Ascending aorta (tissue), 2 donors: ENCODE measurements at places on chromosomes 2 and 18. TPM values are rescaled to one million over a fixed set of nuclear protein-coding genes. Genes with fewer than 3 reads are reported as not detected.

GRCh38 chr2:194566907-194567660, 1089.9 kb upstream of the SLC39A10 start:
- no peak for DNase-seq

DNA sequence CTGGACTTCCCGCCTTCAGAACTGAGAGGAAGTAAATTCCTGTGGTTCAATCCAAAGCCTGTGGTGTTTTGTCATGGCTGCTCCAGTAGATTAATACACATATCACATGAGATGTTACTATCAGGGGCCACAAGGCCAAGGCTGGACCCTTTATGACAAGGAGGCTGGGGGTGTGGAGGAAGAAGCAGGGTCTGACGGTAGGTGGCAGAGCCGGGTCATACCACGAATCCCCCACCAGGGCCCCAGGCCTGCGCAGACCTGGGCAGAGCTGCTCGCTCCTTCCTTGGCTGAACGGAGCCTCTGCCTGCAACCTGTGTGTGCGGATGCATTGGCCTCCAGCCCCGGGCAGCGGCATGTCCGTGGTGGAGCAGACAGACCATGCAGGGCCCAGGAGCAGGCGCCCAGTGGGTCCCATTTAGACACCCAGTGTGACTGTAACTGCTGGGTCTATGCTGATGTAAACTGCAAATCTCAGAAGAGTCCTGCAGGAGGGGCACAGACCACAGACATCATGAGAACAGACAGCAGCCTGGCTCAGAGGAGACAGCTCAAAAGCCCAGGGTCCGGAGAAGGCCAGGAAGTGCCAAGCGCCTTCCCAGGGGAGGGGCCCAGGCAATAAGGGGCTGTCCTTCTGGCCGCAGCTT, 155.2 kb downstream of the PXDN start:
- no peak for DNase-seq

- no peak for DNase-seq
Measured at GRCh38 chr2:111135910-111136297, 15.2 kb downstream of the BCL2L11 start.

- no peak for DNase-seq
Measured at GRCh38 chr2:44063033-44063432, 67.2 kb upstream of the LRPPRC start.

The ID2 gene
- 752 TPM for total RNA-seq

GRCh38 chr18:79587226-79587741, 92.3 kb upstream of the CTDP1 start:
- no peak for DNase-seq

The OTOS gene
- not detected for total RNA-seq

DNA sequence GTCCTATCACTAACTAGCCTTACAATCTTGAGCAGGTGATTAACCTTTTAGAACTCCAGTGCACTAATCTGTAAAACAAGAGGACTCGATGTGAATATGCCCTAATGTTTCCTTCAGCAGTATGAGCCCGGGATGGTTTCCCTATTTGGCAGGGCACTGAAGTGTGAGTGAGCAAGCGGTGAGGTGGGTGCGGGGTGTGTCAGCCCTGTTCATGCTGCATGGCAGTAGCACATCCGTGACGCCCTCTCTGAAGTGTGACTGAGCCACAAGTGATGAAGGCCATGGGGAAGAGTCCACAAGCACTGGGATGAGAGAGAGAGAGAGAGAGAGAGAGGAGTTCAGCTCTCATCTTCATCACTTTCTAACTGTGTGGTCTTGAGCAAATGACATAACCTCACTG, 168.7 kb downstream of the SETBP1 start:
- DNase-seq: no peak

DNA sequence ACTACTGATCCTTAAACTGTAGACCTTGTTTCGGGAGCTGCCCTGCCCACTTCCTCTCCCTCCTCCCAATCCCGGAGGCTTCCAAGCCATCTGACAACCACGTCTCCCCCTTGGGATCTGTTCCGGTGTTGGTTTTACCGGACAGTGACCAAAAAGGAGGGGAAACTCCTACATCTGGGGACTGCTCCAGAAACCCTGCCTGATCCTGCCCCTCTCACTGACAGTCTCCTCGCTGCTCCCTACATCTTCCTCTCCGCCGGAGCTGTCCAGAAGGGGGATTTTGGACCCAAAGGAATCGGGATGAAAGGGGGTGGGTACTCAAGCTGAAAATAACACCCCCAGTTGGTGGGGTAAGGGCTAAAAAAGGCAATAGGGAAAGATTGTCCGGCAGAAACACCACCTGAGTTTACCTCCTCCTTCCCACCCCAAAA, 1.5 kb downstream of the INO80D start:
- peak; percentile 12 for DNase-seq

The SGO2 gene
- 0.96 TPM for total RNA-seq

DNA sequence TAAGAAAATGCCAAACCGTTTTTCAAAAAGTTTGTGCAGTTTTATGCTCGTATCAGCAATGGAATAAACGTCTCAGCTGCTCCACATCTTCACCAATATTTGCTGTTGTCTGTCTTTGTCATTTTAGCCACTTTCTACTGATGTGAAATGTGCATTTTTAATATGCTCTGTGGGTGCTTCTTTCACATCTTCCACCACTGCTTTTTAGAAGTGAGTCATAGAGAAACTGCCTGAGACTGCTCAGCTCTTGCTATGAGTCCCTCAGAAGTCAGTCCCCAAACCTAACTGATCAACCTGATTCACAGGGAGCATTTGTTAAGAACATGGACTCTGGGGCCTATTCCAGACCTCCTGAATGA, 41.0 kb upstream of the EPC2 start:
- no peak for DNase-seq

- DNase-seq: no peak
Measured at GRCh38 chr2:182726473-182726872, 10.4 kb downstream of the DNAJC10 start.

DNA sequence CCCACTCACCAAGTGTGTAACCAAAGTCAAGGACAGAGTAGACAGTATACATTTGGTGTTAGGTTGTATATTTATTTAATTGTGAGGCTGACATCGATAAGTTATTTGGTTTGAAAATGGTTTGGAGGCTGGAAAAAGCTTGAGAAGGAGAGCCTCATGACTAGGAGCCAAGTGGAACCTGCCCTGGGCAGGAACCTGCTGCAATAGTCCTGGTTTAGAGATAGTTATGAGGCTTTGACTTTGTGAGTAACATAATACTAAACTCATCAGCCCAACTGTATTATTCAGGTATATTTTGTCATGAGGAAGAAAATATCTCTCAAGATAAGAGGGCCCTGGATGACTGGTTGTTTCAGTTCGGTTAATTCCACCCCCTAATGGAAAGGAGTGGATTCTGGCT, 234.3 kb upstream of the CYRIA start:
- DNase-seq: no peak

The POTEI gene
- total RNA-seq: not detected

The SULT1C2 gene
- total RNA-seq: not detected

- no peak for DNase-seq
Measured at GRCh38 chr2:30192314-30192713, 39.0 kb upstream of the LBH start.

- DNase-seq: no peak
Measured at GRCh38 chr2:221671515-221671914, 99.4 kb upstream of the EPHA4 start.

GRCh38 chr2:151106805-151107506, 154.7 kb downstream of the RBM43 start:
- DNase-seq: no peak

DNA sequence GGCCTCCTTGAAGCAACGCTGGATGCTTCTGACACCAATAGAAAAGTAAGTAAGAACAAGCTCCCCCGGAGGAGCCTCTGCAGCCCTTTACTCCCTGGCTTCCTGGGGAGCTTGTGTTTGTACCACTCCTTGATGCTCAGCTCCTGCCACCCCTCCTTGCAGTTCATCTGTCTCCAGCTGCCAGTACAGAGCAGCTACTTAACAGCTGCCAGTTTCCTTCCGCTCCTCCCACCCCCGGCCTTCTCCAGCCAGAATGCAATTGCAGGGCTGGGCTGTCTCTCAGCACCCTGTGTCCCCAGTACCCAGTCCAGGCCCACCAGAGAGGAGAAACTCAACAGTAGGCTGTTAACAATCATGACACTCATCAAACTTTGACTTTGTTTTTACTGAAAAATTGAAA, 109.4 kb downstream of the AOX1 start:
- no peak for DNase-seq

GRCh38 chr2:119544939-119545475, 758 bp downstream of the CFAP221 start:
- DNase-seq: no peak

The FIGN gene
- total RNA-seq: 4.3 TPM

DNA sequence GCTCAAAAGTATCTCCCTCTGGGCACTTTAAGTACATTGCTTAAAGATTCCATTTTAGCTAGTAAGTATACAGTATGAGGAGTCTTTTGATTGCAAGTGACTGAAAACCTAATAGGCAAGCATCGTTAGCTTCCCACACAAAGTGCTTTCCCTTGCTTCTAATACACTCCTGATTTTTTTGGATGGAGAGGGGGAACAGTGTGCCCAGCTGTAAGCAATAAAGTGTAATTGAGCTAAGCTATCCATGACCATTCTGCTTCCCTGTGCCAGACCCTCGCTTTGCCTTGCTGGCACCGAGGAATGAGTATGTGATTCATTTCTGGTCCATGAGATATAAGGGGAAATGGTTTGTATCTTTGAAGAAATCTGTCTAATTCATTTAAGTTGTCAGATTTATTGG, 3.8 kb upstream of the ZNF24 start:
- no peak for DNase-seq
